Endothelial cell of umbilical vein (primary cell): ENCODE measurements at places on chromosomes 2 and 18. TPM values are rescaled to one million over a fixed set of nuclear protein-coding genes. Genes with fewer than 3 reads are reported as not detected.

- no peak for DNase-seq
These were observed 590 bp downstream of the EIF2B4 start for GRCh38 chr2:27369471-27370025.

DNA sequence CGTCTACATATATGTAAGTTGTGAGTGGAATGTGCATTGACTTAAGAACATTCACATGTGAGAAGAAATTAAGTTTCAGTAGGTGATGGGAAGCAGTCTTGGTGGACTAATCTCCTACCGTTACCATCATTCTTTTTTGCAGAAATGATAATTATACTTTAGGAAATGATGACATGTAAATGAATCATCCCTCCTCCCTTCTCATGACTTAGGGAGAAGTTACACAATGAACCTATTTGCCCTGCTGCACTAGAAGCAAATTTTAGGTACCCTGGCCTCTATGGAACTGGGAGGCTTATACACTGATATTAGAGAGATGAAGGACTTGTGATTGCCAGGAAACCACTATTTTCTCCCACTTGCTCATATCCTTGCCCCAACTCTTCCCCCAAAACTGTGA, 214.2 kb downstream of the CALCRL start:
- DNase-seq = peak; percentile 1

GRCh38 chr2:85143463-85144082, 10.4 kb downstream of the TCF7L1 start:
- no peak for DNase-seq

DNA sequence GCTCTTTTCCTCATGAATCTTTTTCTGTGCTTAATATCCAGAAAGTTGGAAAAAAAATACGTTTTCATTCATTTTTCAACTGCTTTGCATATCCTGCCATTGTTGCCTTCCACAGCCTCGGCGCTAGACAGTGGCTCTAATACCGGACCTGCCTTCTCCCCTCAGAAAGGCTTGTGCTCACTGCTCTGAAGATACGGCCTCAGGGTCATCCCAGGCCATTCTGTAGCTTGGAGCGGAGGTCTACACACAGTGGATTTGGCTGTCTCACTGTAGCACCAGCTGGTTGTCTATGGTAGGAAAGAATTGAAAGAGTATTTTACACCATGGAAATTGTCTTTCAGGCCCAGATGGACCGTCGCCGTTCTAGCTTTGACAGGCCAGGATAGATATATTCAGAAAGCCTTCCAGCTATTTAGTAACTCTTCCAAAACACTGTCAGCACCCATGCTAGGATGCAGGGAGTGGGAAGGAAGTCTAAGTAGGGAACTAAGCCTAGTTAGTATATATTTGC, 242.0 kb downstream of the TMEM182 start:
- no peak for DNase-seq

DNA sequence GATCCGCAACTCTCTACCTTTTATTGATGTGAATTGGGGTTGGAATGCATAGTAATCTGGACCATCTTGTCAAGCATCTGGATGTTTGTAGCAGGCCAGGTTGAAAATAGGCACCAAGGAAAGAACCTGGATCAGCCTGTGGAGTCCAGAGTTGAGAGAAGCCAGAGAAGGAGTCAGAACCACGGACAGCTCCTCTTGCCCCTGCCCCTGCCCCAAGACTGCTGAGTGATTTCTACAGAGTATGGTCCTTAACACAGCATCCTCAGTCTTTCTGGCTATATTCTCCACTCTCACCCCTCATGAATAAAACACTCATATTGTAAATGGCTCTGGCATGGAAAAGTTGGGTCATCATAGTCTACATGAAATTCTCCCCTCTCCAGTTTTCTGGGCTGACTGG, 154.6 kb downstream of the LOXHD1 start:
- no peak for DNase-seq

DNA sequence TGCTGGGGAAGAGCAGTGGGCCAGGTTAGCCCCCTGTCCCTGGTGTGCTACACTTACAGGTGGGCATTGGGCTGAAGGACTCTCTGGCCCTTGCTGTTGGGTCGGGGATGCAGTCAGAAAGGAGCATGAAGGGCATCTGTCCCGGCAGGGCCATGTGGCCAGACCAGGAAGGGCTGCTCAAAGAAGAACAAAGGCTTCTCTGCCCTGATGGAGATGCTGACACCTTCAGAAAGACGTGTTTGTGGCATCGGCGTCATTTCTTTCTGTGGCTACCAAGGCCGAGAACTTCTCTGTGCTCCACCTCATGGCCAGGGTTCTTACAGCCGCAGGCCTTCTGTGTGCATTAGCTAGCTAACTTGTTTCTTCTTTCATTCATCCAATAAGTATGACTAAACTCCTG, 239.1 kb downstream of the FAM210A start:
- DNase-seq = no peak

DNA sequence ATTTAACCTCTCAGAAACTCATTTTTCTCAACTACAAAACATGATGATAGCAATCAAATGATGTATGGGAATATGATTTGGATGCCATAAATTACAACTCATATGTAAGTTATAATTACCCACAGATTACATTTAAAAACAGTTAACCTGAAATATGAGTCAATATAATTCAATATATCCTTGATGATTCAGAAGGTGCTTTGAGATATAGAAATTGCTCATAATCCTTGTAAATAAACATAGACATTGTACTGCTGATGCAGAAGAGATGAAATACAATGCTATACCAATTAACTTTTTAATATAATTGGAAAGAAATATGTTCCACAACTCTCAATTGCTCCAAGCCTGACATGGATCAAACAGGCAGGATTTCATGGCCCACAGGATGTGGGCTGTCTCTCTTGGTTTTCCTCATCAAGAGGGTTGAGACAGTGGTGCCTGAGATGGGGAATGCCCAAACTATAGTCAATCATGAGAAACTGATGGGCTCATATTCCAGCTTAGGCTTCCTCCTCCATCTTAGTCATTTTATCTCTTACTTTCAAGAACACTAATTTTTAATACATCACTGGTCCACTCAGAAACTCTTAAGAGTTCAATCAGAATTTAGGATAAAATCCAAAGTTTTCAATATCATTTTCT, 49.4 kb downstream of the NCKAP5 start:
- no peak for DNase-seq

GRCh38 chr18:27599202-27599829, 414.2 kb upstream of the CHST9 start:
- peak; percentile 33 for DNase-seq

DNA sequence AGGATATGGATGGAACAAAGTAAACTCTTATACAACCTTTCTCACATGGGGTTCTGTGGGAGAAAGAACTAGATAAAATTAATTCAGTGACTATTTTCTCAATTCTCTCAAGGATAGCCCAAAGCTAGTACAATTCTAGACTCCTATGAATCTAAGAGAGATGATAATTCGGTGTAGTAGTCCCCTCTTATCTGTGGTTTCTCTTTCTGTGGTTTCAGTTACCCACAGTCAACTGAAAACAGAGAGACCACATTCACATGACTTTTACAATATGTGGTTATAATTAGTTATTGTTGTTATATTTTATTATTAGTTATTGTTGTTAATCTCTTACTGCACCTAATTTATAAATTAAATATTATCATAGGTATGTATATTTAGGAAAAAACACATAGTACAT, 53.5 kb upstream of the C2orf15 start:
- no peak for DNase-seq

DNA sequence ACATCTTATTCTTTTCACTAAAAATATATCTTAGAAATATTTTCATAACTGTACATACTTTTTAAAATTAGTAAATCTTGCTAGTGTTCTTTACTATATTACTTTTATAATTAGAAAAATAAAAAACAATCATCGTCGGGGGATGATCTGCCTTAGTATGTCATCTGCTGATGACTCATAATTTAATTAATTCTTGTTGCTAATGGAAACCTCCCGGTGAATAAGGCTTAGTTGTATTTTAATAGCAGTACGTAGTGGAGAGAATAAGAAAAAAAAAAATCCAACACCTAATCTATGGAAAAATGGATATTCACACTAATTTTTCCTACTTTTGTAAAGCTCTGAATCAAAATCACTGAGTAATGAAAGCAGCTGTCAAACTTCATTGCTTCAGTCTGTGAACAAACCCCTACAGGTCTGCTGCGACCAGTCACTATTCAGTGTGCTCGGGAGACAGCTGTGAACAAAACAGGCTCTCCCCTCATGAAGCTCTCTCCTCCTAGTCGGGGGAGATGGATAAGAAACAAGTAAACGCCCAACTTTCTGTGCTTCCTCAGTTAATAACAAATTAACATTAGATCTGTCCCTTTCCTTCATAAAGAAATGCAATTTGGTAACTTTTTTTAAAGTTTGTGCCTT, 97.4 kb upstream of the UPP2 start:
- DNase-seq = no peak

DNA sequence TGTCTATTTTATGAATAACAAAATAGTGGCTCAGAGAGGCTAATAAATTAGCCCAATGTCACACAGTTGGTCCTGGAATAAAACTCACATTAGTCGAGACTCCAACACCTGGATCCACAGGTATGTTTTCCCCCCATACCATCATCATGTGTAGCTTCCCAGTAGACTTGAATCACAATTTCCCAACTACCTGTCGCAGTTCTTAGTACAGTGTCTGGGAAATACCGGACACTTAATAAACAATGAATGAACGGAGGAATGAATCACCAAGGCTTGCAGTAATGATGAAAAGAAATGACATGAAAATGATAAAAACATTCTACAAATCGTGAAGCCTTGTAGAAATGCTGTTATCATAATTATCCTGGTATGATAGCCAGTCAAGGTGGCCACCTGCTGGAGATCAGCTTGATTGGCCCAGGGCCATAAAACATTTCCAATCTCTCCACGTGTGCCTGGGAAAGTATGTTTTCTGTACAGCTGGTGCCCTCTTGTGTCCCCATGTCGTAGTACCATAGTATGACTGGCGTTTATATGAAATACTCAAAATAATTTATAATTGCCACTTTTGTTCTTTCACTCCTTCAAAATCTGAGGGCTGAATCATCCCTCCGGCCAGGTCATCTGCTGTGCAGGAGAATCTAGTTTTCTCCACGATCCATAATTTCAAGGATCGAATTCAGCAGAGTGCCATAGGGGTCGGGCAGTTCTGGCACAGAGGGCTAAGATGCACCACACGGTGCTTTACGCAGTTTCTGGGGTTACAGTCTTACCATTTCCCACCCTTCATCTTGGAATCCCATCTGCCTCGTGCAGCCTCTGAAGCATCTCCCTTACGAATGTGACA, 95.4 kb downstream of the LAMA1 start:
- peak; percentile 47 for DNase-seq

GRCh38 chr2:8966123-8966908, 37.2 kb downstream of the MBOAT2 start:
- DNase-seq = no peak

DNA sequence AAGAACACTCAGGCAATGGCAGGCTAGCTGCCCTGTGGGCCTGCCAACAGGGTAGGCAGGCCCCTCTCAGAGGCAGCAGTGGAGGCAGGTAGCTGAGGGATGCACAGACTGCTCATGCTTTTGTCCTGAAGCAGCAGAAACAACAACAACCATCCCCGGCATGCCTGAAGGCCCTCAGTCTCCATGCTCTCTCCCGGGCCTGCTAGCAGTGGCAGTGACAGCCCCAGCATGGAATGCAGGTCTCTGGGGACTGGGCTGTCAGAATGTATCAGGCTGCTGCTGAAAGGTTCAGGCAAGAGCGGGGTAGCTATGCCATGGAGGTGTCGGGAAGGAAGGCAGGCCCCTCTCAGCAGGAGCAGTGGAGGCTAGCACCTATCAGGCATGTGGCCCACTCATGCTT, 209.8 kb downstream of the KCNJ3 start:
- DNase-seq = no peak

DNA sequence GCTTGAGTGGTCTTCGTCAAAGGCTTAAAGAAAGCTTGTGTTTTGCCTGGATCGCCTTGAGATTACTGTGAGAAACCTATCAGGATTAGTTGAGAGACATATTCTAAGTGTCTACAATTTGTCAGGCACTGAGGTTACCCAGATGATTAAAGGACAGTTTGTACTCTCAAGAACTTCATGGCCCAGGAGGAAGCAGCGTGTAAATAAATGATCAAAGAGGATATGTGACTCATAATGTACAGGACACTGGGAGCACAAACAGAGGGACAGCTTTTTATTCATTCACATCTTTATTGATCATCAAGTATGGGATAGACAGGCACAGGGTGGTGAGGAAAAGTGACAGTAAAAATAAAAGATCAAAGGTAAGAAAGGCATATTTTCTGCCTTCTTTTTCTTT, 152.6 kb upstream of the FSHR start:
- DNase-seq = peak; percentile 35

DNA sequence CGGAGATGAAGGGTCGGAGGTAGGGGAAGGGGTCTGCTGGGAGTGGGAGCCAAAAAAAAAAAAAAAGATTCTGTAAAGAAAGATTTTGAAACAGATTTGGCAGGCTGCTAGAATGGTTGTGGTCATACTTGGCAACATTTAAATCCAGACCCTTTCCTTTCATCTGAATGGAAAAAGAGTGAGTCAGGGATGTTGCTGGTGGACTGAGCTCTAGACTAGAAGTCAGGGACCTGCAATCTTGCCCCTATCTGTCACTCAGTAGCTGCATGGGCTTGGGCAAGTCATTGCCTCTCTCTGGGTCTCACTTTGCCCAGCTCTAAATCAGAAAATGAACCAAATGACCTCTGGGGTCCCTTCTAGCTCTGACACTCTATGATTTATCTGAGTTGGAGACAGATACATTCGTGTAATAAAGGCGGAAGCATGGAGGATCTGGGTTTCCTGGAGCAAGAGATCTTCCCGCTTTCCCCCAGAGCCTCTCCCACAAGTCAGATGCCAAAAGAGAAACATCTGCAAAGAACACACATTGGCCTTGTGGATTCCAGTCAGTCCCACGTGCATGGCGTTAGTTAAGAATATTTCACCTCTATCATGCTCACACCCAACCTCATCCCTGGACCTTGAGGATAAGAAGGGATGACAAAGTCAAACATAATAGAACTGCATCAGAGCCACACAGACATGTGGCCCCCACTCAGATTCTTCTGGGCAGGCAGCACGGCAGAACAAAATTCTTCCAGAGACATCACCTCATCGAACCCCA, 58.5 kb downstream of the ADD2 start:
- DNase-seq = no peak

- no peak for DNase-seq
These were observed 3.7 kb downstream of the TSHZ1 start for GRCh38 chr18:75214332-75214690.

DNA sequence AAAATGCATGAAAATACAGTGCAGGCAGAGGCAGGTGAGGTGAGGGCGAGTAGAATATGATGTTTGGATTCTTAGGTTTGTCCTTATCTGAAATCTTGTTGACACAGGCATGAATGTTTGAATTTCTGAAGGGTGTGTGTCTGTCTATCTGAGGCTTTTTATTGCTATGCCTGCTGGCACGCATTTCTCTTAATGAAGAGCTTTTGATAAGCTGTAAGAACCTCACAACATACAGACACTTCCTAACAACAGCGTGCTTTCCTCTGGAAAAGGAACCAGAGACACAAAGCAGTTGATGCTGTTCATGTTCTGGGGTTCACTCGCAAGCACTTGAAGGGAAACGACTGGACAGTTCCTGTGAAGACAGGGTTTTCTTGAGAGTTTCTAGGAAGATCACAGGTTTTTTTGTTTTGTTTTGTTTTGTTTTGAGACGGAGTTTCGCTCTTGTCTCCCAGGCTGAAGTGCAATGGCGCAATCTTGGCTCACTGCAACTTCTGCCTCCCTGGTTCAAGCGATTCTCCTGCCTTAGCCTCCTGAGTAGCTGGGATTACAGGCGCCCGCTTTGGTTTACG, 33.3 kb upstream of the CABLES1 start:
- peak; percentile 70 for DNase-seq

GRCh38 chr18:13103366-13103765, 112.2 kb downstream of the CEP192 start:
- no peak for DNase-seq

The SH3BP4 gene
- polyA plus RNA-seq = 69.3 and 85.2 TPM in 2 replicates

The ADRA2B gene
- 0.03 TPM in 1 of 2 replicates, not detected in the other for polyA plus RNA-seq

The UGT1A6 gene
- not detected in 2 replicates for polyA plus RNA-seq

The MERTK gene
- polyA plus RNA-seq = 38.6 and 39.6 TPM in 2 replicates

The RASGRP3 gene
- 14.3 and 16.0 TPM in 2 replicates for polyA plus RNA-seq

The UGT1A10 gene
- not detected in 2 replicates for polyA plus RNA-seq
